A549 (cell line): ENCODE measurements at places on chromosomes 5 and 9. TPM values are rescaled to one million over a fixed set of nuclear protein-coding genes. Genes with fewer than 3 reads are reported as not detected.

- peak; percentile 78 for DNase-seq
These were observed 104.0 kb upstream of the ZNF366 start for GRCh38 chr5:72611118-72611730.

DNA sequence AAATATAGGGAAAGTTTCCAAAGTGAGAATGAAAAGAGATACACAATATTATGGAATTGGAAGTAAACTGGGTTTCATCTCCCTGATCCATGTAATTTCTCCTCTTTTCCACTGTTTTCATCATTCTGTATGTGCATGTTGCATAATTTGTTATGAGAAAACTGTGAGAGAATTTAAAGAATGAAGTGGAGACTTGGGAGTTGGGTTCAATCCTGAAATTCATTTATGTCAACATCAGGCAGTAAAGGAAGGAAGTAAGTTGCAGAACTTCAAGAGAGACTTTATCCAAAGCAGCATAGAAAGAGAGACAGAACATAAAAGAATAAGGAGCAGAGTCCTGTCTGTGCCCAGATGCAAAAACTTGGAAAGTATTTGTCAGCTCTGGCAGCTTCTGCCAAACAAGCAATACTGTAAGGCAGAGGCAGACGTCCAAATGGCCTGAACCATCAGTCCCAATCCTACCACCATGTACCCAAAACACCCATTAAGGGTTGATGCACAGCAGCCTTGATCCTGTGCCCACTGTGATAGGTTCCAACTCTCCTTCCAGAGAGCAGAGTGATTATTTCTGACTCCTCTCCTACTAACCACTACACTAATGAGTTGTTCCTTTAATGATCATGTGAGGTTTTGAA is 425.3 kb upstream of the CDH6 start:
- DNase-seq, result no peak

GRCh38 chr5:176880366-176881020 is 18.7 kb downstream of the HK3 start:
- no peak for DNase-seq

DNA sequence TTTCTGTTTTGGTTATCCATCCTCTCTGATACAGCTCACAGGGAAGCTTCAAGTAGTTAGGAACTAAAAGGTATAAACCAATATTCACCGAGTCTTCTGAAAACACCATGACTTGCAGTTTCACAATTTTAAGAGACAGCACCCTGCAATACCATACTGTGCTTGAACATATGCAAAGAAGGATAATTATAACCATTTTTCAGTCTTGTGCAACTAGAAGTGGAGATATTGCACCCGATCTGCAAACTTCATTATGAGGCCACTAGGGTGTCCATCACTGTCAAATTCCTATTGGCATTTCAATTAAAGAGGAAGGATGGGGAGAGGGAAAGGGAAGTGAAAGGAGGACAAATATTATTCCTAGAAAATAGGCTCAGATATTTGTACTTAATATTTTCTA is 32.4 kb upstream of the CEP120 start:
- DNase-seq, result no peak

DNA sequence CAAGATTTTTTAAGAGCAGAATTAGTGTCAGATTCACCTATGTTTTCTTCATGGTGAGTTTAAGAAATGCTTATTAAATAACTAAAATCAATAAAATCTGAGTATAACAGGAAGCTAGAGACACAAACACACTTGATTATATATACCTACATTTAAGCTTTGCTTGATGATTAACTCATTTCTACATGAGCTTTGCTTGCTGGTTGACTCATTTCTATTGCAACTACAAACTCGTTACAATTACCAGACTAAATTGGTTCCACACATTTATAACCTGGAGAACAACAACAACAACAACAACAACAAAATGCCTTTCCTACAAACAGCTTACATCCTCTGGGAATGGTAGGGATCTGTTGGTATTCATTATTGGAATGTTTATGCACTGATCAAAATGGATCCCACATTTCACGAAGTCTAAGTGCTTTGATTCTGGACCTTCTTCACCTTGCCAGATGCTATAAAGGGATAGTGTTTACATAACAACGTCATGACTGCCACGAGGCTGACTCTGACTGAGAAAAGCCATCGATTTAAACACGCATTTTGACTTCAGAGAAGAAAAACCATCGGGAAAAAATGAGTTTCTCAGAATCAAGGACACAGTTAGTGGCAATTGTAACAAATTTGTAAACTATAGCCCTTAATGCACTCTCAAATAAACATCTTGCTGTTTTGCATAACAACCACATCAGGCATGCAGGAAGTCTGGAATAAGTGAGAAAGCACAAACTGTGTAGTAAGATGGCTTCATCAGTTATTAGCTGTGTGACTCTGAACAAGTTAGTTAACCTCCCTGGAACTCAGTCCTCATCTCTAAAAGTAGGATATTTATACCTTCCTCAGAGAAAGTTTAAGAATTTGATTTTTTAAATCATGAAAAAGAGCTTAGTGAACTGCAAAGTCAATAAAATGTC is 49.8 kb downstream of the RASEF start:
- peak; percentile 23 for DNase-seq

GRCh38 chr5:2910401-2911175 is 159.1 kb upstream of the IRX2 start:
- DNase-seq, result no peak

DNA sequence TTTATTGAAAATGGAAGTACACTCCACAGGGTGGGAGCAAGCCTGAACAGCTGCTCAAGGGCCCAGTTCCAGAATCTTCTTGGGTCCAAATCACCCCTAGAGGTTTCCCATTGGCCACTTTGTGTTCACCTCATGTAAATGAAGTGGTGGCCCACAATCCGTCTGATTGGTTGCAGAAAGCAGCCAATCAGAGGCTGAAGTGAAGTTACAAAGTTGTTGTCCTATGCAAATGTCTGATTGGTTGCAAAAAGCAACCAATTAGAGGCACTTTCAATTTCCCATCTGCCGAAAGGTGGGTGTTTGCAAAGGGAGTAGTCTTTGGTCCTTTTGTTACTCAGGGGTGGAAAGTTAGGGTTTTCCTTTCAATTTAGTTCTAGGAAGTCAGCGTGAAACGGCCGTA is 8.8 kb downstream of the TMEM171 start:
- DNase-seq, result no peak

DNA sequence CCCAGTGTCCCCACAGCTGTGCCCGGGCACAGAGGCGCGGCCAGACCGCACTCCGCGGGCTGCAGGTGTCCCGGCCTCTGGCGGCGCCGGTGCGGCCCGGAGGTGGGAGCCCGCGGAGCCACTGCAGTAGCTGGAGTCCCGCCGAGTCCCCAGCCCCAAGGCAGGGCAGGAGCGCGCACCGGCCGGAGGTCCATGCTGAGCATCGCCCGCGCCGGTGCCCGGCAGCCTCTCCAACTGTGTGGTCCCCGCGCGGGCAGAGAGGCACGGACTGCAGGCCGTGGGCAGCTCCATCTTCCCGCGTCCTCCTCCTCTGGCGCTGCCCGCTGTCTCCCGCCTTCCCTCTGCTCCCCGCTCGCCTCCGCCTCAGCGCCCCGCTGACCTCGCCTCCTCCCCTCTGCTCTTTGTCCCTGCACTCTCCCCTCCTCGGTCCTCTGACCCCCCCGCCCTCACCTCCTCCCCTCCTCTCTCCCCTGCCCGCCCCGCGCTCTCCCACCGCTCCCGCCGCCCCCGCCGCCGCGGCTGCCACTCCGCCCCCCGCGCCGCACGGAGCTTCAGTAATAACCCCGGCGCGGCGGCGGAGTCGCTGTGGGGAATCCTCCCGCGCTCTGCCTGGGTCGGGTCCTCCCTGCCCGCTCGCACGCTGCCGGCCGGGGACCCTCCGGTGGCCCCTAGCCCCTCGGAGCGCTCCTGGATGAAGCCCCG is at the start of gene ADAMTS16:
Gene ADAMTS16, plus strand, starts transcription at position 554 of the 702 bp plus-strand sequence. Its CDS starts 138 bp downstream, at position 692.
- DNase-seq, result no peak

Gene SLC9A3
- polyA plus RNA-seq, result 1.3 TPM in 3 replicates

Gene GLRA1
- polyA plus RNA-seq, result not detected in 3 replicates

Gene PCDHGB6
- polyA plus RNA-seq, result 0.08 to 0.09 TPM (median 0.09 TPM) in 3 replicates

Gene SPAG8
- 0.45 to 0.71 TPM (median 0.54 TPM) in 3 replicates for polyA plus RNA-seq

Gene TAF11L6
- polyA plus RNA-seq, result not detected in 3 replicates

Gene CCDC69
- polyA plus RNA-seq, result 2.1 to 3.1 TPM (median 2.9 TPM) in 3 replicates

Gene INSL4
- polyA plus RNA-seq, result 8.6 to 12.1 TPM (median 11.5 TPM) in 3 replicates

Gene SRP19
- 93.5 to 102 TPM (median 99.2 TPM) in 3 replicates for polyA plus RNA-seq

Gene AK8
- polyA plus RNA-seq, result 0.61 to 0.63 TPM (median 0.62 TPM) in 3 replicates

Gene ROR2
- 0.53 to 0.66 TPM (median 0.53 TPM) in 3 replicates for polyA plus RNA-seq

Gene FOXD1
- polyA plus RNA-seq, result 7.1 to 9.5 TPM (median 8.2 TPM) in 3 replicates
